Activated T-cell treated with anti-CD3 and anti-CD28 coated beads, Interleukin-2, amount 50 U/mL, for 24 hours (primary cell): ENCODE measurements at places on chromosomes 5 and 9.

DNA sequence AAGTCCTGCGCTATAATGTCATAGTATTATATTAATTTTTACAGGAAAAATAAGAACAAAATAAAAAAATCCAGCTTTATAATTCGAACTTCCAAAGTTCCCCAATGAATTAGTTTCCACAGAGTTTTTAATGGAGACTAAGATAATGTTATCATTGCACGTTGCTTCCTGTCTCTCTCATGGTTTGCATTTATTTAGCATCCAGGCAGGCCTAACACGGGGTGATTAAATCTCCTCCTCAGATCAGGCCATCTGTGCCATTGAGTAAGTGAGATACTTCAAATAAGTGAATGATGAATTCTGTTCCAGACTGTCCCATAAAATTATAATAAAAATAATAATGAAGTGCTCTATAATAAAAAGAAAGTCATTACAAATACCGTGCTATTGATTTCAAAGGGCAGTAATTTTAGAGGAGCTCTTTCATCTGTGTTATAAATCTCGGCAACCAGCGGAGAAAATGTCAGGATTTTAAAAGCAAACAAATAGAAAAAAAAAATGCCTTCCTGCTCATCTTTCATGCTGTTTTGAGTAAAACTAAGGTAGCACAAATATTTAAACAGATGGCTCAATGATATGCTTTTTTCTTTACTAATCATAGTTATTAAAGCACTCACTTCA lies 570.6 kb upstream of the ZNF608 start:
- H3K4me1 ChIP-seq, result no peaks in the 10 kb centered on the region
- no peaks in the 10 kb centered on the region for H3K36me3 ChIP-seq
- no peak for DNase-seq
- no peak overlapping the region for H3K4me3 ChIP-seq
- no peaks in the 10 kb centered on the region for H3K27me3 ChIP-seq

DNA sequence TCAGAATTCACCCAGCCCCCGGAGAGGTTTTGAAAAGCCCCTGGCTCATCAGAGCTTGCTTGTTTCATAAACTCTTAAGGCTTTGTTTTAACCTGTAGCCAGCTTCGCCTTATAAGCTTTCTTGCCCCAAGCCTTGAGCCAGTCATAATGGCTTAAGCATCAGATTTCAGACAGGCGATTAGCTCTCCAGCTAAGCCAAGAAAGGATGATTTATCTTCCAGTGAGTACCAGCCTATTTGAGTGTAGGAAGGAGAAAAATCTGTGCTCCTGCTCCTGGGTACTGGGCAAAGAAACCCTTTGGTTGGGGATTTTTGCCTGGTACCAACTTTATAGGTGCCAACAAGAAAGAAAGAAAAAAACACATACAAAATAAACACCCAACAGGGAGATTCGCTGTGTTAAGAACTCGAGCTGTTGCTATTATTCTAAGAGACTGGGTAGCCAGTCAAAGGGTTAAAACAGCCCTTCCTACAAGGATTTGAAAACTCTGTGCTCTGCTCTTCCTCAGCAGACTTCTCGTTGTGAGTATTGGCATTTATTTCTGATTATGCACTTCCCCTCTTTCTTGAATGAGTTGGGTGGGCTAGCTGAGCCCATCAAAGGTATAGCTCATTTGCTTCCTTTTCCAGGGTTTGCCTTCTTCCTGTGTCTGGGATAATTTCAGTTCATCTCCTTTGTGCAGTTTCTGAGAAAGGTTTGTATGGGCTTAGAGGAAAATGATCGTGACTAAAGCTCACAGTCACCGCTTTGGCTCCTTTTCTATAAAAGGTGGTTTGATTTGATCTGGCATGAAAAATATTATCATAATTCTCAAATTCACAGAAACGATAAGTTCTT lies 157.2 kb upstream of the DMRT1 start:
- H3K36me3 ChIP-seq, result no peaks in the 10 kb centered on the region
- no peak overlapping the region for H3K27ac ChIP-seq
- no peak for DNase-seq
- H3K4me1 ChIP-seq, result no peaks in the 10 kb centered on the region

DNA sequence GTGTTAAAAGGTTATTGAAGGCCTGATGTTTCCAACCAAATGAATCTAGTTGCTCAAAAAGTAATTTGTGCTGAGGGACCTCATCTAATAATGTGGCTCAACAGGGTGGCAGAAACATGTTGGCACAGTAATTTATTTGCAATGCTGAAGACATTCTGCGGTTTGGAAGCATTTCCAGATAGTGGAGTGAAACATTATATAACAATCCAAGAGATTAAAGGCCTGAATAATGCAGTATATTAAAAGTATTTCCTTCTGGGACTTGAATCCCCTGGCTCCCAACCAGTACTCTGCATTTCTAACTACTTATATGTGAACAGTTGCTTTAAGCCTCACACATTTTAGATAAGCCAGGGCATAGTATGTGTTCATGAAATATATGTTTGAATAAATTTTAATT lies 25.9 kb upstream of the ALDH1A1 start:
- DNase-seq, result no peak
- peaks cover 5% of the 10 kb centered on the region for H3K27me3 ChIP-seq
- H3K27ac ChIP-seq, result no peak overlapping the region
- no peaks in the 10 kb centered on the region for H3K36me3 ChIP-seq
- H3K4me3 ChIP-seq, result no peak overlapping the region

DNA sequence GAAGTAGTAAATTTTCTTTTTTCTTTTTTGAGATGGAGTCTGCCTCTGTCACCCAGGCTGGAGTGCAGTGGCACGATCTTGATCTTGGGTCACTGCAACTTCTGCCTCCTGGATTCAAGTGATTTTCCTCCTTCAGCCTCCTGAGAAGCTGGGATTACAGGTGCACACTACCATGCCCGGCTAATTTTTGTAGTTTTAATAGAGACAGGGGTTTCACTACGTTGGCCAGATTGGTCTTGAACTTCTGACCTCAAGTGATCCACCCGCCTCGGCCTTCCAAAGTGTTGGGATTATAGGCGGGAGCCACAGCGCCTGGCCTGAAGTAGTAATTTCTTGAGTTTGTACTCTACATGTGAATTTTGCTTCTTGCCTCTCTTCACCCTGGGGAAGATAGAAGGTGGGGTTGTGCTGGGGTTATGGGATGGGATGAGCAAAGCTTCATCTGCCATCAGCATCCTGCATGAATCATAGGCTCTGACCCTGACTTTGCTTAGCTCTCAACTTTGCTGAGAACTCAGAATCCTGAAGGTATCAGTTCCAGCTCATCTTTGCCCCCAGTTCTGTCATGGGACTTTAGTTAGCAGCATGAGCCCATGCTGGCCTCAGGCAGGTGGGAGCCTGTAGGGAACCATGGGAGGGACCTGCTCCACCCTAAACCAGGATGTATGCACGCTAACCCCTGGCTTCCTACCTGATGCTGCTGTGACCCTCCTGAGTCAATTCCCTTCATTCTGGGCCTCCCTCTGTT lies 9.3 kb upstream of the CCL21 start:
- DNase-seq, result no peak
- H3K36me3 ChIP-seq, result no peaks in the 10 kb centered on the region
- peaks cover 10% of the 10 kb centered on the region for H3K27me3 ChIP-seq
- H3K4me3 ChIP-seq, result no peak overlapping the region

- H3K36me3 ChIP-seq, result peaks cover 78% of the 10 kb centered on the region
- H3K27ac ChIP-seq, result no peak overlapping the region
- peaks cover 32% of the 10 kb centered on the region for H3K4me1 ChIP-seq
- H3K4me3 ChIP-seq, result no peak overlapping the region
- no peaks in the 10 kb centered on the region for H3K27me3 ChIP-seq
- DNase-seq, result no peak
These were observed 17.5 kb downstream of the ATOX1 start for GRCh38 chr5:151740958-151741373.

DNA sequence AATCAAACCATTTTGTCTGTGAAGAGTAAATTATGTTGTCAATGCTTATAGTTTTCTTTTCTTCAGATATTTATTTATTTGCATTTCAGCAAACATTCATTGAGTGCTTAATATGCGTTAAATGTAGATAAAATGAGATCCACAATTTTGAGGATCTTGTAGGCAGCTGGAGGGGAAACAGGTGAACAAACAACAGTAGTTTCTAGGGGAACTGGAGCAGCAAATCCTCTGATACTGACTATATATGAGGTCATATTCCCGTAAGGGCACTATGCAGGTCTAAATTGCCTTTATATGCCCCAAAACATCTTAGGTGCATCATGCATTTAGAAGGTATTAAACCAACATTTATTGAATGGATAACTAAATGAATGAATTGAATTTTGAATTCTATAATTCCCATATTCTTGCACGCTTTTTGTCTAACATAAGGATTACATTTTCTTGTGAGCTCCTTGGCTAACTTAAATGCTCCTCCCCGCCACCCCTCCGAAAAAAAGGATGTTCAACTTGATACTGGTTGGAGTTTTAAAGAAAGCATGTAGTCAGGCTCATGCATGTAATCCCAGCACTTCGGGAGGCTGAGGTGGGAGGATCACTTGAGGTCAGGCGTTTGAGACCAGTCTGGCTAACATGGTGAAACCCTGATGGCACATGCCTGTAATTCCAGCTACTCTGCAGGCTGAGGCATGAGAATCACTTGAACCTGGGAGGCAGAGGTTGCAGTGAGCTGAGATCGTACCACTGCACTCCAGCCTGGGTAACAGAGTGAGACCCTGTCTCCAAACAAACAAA lies 299.8 kb downstream of the TMEM38B start:
- no peaks in the 10 kb centered on the region for H3K27me3 ChIP-seq
- DNase-seq, result no peak
- H3K27ac ChIP-seq, result no peak overlapping the region
- no peak overlapping the region for H3K4me3 ChIP-seq
- H3K36me3 ChIP-seq, result no peaks in the 10 kb centered on the region

DNA sequence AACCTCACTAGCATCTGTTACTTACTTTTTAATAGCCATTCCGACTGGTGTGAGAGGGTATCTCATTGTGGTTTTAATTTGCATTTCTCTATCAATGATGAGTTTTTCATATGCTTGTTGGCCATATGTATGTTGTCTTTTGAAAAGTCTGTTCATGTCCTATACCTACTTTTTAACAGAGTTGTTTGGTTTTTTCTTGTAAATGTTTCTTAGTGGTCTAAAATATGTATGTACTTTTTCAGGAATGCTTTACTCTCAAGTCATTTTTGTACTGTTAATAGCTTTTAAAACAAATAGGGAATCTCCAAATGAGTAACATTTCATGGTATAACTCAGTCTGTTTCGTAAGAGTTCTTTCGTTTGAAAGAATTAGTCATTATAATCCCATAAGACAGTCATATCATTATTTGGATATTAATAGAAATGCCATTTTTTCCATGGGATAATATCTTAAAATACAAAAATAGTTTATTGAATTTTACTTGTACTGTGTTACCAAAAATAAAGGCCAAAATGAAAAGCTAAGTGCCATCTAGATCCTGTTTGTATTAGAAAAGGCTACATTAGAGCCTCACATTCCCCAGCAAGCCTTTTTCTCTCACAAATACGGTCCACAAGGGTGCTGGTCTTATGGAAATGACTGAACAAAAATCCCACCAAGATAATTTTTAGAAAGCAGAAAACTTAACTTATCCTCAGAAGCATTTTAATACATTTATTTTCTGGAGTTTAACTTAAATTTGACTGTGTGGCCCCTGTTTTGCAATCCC lies 247.7 kb downstream of the PJA2 start:
- H3K4me1 ChIP-seq, result peaks cover 9% of the 10 kb centered on the region
- H3K27ac ChIP-seq, result peak overlapping the region; percentile 2
- H3K27me3 ChIP-seq, result no peaks in the 10 kb centered on the region
